ENCODE measurements at places on chromosomes 16 and 17. TPM values are rescaled to one million over a fixed set of nuclear protein-coding genes. Genes with fewer than 3 reads are reported as not detected.

The SLC13A5 gene
- 88.4 TPM for total RNA-seq

DNA sequence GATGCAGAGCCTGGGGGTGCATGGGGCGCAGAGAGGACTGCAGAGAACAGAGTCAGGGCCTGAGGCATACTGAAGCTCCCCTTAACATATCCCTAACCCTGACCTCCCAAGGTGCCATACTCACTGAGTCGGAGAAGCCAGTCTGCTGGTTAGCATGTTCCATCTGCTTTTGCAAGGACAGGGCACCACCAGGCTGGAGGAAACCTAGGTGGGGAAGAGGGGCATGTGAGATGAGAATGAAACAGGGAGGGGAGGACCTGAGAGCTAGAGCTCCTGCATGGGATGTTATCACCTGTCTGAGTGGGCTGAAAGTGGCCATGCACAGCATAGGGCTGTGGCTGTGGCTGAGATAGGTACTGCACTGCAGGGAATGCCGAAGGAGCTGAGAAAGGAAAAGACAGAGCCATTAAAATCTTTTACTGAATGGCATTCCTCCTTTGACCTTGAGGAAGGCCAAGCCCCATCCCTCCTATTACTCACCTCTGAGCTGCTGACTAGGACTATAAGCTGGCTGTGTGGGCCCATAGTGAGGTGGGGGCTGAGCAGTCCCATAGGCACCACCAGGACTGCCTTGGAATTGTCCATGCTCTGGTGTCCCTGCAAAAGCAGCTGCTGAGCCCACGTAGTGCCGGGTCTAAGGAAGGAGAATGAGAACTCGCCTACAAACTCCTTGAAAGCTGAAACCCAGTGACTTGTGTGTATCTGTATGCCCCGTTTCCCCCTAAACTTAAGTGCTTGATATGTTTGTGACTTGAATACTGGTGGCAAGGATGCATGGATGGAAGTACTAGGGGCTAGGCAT is 1.9 kb downstream of the GPS2 start:
- no peak overlapping the region for H3K27ac ChIP-seq
- peaks cover 53% of the 10 kb centered on the region for H3K36me3 ChIP-seq
- H3K4me3 ChIP-seq, result no peak overlapping the region

The EVPLL gene
- not detected for total RNA-seq

The PPY gene
- not detected for total RNA-seq

DNA sequence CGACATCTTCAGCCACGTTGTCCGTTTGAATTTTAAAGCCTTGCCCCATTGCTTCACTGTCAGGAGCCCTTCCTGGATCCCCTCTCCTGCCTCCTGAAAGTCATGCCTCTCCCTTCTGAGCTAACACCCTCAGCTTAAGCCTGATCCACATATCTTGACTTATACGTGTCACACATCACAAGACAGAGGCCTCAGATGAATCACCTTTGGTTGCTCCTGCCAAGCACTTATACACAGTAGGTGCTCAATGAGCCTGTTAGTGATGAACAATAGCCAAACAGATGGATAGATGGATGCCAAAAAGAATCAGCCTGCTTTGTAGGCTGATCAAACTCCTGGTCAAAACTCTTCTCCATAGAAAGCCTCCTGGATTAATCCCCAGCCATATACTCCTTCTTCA is 31.8 kb downstream of the PITPNM3 start:
- no peak for DNase-seq
- H3K27ac ChIP-seq, result no peak overlapping the region
- H3K36me3 ChIP-seq, result no peaks in the 10 kb centered on the region

GRCh38 chr16:49524216-49524946 is 150.8 kb downstream of the C16orf78 start:
- no peak overlapping the region for H3K27ac ChIP-seq
- H3K27me3 ChIP-seq, result no peaks in the 10 kb centered on the region
- H3K4me1 ChIP-seq, result no peaks in the 10 kb centered on the region
- DNase-seq, result no peak
- no peak overlapping the region for H3K4me3 ChIP-seq

GRCh38 chr16:48811478-48811877 is 201.5 kb upstream of the N4BP1 start:
- H3K4me3 ChIP-seq, result no peak overlapping the region
- no peaks in the 10 kb centered on the region for H3K36me3 ChIP-seq
- peaks cover 5% of the 10 kb centered on the region for H3K4me1 ChIP-seq
- DNase-seq, result no peak

The DNAI2 gene
- total RNA-seq, result not detected

DNA sequence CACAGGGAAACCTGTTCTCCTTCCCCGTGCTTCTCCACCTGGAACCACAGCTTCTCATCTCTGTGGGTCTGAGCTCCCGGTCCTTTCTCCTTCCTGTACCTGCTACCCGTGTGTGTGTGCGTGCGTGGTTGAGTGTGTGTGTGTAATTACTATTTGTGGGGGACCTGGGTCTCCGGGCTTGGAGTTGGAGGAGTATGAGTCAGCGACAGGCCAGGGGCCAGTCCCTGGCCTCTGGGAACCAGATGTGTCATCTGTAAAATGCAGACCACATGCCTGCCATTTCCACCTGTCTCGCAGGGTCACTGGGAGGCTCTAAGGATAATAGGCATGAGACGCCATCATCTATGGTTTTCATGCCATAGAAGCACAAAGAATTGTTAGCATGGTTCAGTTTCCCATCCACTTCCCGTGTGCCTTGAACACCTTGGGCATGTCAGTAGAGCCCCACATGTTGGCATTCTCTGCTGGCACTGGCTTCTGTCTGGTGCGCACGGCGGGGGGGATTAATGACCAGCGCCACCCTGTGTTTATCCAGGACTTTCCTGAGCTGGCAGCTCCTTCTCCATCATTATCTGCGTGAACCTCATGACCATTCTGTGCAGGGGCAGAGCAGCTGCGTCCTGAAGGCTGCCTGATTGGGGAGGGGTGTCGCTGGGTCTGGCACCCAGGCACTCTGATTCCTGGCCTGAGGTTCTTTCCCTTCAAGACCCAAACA is 1.5 kb downstream of the ZNF205 start:
- H3K36me3 ChIP-seq, result no peaks in the 10 kb centered on the region
- no peak for DNase-seq
- no peak overlapping the region for H3K27ac ChIP-seq
- H3K27me3 ChIP-seq, result no peaks in the 10 kb centered on the region
- peaks cover 26% of the 10 kb centered on the region for H3K4me1 ChIP-seq

The KCNAB3 gene
- 0.23 TPM for total RNA-seq

DNA sequence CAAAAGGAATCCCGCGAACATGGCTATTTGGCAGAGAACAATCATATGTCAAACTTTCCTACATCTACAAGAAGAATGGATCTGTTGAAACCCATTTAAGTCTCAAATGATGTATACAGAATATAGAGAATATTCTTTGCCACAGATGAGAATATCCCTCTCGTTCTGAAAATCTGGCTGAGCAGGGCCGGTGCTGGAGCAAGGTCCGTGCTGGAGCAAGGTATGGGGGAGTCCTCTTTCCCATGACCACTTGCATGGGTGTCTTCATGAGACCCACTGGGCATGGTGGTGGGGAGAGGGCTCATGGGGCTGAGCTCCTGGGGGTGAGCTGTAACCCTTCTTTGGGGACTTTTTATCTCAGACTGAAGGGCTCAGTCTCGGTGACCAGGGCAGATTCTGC is 440.9 kb downstream of the SOX9 start:
- DNase-seq, result no peak
- H3K4me3 ChIP-seq, result no peak overlapping the region
- H3K27ac ChIP-seq, result no peak overlapping the region
- H3K4me1 ChIP-seq, result no peaks in the 10 kb centered on the region
- H3K36me3 ChIP-seq, result no peaks in the 10 kb centered on the region
- H3K27me3 ChIP-seq, result no peaks in the 10 kb centered on the region

DNA sequence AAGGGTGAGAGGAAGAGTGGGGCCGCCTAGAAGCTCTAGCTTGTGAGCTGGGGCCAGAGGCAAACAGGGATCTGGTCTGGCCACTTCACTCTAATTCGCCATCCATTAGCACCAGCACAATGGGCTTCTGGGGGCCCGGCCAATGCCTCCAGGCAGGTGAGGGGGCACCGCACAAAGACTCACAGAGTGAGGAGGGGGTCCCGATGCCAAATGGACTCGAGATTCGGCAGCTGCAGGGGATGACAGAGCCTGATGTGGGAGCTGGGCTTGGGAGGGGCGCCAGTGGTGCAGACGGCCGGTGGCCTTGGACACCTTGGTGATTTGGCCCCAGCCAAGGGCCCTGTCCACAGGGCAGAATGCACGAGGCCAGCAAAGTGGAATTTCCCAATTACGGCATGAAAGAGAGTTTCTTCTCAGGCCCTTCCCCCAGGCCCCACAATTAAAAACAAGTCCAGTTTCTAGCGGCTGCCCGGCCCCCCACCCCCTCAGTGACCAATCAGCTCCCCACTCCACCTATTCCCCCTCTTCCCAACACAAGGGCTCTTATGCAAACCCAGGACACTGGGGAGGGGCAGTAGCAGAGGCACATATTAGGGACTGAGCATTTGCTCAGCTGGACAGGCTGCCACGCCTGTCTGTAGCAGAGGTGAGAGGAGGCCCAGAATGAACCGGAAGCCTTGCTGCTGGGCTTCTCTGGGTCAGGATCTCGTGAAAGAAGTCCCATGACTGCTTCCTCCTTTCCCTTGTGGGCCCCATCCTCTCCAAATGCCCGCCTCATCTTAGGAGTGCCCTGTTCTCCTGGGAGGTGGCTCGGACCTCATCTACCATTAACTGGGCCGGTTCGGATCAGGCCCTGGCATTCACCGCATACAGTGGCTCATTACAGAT is 39.4 kb upstream of the MTSS2 start:
- H3K4me1 ChIP-seq, result peaks cover 38% of the 10 kb centered on the region
- DNase-seq, result no peak
- H3K4me3 ChIP-seq, result no peak overlapping the region
- no peaks in the 10 kb centered on the region for H3K36me3 ChIP-seq
- peak overlapping the region; percentile 90 for H3K27ac ChIP-seq
- H3K27me3 ChIP-seq, result no peaks in the 10 kb centered on the region
